ENCODE measurements at places on chromosomes 7 and 10.

GRCh38 chr10:101263150-101263752 is 34.0 kb upstream of the LBX1 start:
- DNase-seq, result no peak

DNA sequence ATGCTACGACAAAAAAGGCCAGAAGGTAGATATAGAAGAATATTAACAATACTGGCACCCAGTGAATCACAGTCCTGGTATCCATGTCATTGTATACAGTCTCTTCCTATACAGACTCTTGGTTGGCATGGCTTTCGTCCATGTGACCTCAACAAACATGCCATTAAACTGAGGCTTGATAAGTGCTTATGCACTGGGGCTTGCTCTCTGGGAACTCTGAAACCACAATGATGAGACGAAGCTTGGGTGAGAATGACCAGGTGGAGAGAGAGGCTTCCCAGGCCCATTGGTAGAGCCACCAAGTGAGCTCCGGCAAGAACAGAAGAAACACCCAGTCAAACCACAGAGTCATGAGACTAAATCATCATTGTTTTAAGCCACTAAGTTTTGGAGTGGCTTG is 33.2 kb downstream of the PNPLA8 start:
- no peak for DNase-seq

GRCh38 chr10:99693933-99694583 is 34.7 kb downstream of the ENTPD7 start:
- DNase-seq, result no peak

DNA sequence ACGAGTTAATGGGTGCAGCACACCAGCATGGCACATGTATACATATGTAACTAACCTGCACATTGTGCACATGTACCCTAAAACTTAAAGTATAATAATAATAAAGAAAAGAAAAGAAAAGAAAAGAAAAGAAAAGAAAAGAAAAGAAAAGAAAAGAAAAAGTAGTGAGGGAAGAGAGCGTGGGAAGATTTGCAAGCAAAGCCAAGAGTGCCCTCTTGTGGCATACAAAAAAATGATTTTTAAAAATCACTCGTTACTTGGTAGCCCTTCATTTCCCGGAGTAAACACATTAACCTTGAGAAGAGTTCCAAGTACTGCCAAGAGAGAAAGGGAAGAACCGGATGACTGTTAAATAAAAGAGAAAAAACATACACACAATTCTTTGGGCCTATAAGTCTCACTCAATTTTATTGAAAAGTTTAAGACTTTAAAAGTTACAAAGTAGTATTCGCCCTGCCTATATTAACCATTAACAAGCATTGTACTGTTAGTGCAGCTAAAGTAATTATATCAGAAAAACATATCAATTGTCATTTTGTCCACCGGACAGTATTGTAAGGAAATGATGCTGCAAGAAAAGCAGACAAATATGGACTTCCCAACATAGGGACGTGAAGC is 6.2 kb upstream of the CH25H start:
- no peak for DNase-seq

GRCh38 chr7:71761336-71761735 is 629.4 kb downstream of the GALNT17 start:
- no peak for DNase-seq

- DNase-seq, result no peak
These were observed 64.6 kb downstream of the ALOX5 start for GRCh38 chr10:45438466-45439090.

DNA sequence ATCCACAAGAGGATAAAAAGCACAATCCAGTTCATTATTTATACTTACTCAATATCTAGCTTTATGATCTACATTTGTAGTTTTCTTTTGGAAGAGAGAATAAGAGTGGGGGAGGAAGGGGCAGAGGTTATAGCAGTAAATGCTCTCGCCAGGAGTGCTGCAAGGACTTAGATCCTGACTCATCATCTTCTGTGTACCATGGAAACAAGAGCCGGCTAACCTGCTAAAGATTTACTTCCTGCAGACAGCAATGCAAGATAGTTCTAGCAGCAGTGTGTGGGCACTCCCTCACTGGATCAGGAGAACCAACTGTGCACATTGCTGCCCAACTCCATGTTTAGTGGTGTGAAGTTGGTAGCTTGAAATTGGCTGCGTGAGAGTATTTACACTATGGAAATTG is 47.7 kb upstream of the TRIL start:
- DNase-seq, result no peak
